Heart left ventricle (tissue), 16 donors: ENCODE measurements at places on chromosomes 6 and 20. TPM values are rescaled to one million over a fixed set of nuclear protein-coding genes. Genes with fewer than 3 reads are reported as not detected.

FILIP1 gene
- 213 TPM for total RNA-seq

- H3K4me1 ChIP-seq: no peaks in the 10 kb centered on the region
- H3K27ac ChIP-seq: peak overlapping the region; percentile 86
- no peak for DNase-seq
Observed at GRCh38 chr6:170151321-170151771, 139.5 kb downstream of the DLL1 start.

GRCh38 chr6:11459079-11459610, 78.4 kb upstream of the TMEM170B start:
- DNase-seq: no peak
- H3K4me1 ChIP-seq: no peaks in the 10 kb centered on the region
- no peak overlapping the region for H3K27ac ChIP-seq
- H3K4me3 ChIP-seq: no peak overlapping the region
- H3K27me3 ChIP-seq: no peaks in the 10 kb centered on the region

DNA sequence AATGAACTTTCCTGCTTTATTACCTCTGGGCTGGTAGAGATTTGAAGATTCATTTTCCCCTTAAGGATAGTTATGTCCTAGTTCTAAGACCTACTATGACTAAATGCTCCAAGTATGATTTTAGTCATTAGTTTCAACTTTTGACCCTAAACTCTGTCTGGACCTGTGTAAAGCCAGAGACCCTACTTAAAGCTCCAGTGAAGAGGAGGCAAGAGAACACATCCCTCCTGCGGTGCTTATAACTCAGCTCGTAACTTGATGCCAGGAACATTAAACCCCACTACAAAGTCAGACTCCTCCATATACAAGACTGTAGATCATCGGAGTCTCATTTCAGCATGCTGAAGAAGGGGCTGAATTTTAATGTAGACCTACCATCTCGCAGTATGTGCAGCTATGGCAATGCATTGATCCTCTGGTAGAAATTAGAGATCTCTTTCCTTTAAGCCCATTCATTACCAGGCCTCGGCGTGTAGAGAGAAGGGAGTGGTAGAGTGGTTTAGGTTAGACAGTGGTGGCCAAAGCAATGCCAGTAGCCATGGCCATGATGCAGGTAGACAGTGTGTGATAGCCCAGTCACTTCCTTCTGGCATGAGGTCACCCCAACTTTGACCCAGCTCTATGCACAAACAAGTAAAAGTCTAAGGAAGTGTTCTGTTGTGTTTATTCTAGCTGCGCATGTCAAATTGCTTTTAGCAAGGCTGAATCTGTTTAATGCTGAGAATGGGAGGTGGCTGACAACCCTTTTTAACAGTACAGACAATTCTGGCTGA, 34.8 kb upstream of the MYB start:
- no peaks in the 10 kb centered on the region for H3K27me3 ChIP-seq
- no peaks in the 10 kb centered on the region for H3K4me1 ChIP-seq
- no peaks in the 10 kb centered on the region for H3K36me3 ChIP-seq
- H3K27ac ChIP-seq: no peak overlapping the region
- no peak overlapping the region for H3K4me3 ChIP-seq

DNA sequence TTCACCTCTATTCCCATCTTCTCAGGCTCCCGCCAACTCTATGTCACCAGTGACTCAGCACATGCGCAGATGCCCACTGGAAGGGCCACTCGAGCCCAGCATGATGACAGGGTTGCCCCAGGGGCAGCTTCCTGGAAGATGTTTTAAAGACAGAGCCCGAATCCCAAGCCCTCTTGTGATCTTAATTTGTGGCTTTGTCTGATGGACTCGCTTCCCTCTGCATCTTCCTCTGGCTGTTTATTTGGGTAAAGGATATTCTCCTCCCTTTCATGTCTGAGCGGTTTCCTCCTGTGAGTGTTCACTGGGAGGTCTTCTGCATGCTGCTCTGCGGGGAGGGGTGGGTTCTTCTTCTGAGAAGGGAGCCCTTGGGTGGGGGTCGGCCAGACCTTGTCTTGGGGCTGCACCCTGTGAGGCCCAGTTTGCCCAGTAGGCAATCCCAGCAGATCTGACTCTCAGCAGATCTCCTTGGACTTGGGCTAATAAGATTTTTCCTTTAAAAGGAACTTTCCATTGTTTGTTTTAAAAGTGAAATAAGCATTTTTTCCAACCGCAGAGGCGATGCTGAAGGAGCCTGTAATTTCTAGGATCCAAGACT, 401.0 kb downstream of the CDC5L start:
- H3K4me3 ChIP-seq: no peak overlapping the region
- no peak overlapping the region for H3K27ac ChIP-seq
- DNase-seq: no peak
